IPS-NIHi11 (cell line): ENCODE measurements at places on chromosomes 4 and X.
A peak's percentile ranks its signal among the peaks of the same experiment; 100 is the strongest.

DNA sequence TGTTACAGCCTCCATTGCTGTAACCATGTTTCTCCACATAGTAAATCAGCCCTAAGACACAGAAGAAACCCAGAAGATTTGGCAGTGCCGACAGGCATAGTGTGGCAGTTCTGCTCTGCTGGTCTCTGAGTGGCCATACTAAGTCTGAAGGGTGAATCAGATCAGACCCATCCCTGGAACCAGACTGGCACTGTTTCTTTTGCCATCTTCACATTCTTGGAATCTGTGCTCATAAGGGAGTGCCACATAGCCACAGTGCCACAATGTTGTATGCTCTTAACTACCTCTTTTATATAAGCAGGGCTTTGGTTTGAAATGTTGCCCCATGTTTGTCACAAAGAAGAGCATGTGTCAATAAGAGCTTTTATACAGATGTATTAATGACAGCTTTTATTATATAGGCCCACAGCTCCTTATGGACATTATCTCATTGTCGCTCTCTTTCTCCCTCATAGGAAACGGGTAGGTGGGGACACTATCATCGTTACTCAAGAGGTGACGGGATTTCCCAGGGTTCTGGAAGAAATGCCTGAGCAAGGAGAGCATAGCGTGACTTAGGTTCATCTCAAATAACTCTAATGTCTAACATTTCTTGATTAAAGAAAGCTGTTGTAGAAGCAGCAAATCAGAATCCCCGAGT is 128.2 kb downstream of the CBR4 start:
- no peak for DNase-seq

GRCh38 chrX:145773006-145773405 is 44.6 kb upstream of the SLITRK2 start:
- no peak for DNase-seq

DNA sequence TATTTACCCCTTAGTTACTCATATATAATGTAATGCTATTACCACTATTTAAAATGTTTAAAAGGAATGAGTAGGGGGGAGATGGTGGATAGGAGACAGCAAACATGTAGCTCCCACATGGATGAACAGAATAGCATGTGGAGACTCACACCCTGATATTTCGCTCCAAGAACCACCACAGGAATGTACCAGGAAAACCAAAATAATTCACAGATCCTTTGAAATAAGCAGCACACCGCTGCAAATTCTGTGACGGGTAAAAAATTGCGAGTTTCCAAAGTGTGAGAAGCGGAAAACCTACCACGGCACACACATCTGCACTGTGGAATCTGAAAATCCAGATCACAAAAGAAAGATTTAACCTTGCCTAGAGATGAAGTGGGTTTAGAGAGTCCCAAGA is 428.2 kb downstream of the TLL1 start:
- DNase-seq = no peak

GRCh38 chr4:23070848-23071570 is 378.3 kb downstream of the GBA3 start:
- no peak for DNase-seq

DNA sequence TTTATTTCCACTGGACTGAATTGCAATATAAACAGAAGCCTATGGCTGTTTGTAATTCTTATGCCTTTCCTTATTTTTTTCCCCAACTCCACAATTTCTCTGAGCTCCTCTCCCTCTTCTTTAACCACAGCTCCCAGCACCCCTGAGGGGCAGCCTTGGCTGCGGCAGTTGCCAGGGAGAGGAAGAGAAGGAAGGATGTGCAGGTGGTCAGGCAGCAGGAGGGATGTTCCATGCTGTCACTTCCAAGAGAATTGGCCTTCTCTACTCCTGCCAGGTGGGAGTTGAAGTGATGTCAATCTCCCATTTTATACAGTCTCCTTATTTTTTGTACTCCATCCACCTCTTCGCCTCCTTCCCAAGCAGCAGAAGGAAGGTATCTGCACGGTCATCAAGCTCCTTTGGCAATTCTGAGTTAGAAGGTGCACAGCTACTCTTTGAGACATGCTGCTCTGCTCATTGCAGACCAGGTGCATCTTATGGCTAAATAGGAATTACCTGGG is 343.3 kb upstream of the RPS6KA3 start:
- no peak for DNase-seq

DNA sequence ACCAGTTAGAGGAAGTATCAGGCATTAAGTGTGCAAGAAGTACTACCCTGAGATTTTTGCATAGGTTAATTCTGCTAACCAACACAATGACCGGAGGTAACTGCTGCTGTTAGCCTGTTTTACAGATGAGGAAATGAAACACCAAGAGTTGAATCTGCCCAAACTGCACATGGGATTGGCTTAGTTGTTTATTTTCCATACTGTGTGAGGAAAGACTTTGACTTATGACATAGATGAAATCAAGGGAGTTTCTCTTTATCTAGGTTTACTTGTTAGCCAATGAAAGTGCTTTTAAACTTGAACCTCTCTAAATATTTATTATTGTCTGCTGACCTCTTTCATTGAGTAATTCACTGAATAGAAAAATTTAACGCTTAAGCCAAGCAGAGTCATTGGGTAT is 10.3 kb downstream of the GUCY1B1 start:
- no peak for DNase-seq

GRCh38 chr4:33161202-33161601 is 2441.0 kb downstream of the PCDH7 start:
- DNase-seq = no peak

GRCh38 chr4:83618991-83619645 is 83.2 kb downstream of the GPAT3 start:
- no peak for DNase-seq

DNA sequence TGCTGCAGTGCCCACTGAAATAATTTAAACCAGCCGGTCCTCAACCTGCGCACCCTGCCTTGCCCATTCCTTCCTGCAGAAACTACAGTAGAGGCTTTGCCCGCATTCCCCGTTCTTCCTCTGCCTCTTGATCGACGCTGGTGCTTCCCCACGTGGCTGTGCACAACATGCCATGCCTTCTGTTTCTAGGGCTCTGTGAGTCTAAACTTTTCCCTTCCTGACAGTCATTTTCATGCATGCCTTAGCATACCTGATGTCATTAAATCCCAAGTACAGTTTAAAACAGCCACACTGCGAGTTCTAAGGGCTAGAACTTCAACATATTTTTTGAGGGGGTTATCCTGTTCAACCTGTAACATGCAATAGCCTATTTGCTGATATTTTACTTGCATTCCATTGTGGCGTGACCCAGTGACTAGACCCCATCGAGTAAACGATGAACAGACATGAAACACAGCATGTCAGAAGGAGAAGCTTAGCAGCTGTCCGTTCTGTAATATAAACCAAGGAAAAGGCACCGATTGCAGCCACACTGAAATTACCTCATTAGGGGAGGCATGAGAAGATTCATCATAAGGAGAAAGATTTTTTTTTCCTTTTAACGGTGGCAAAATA is 232.5 kb downstream of the ARHGAP10 start:
- DNase-seq = no peak

GRCh38 chr4:23333946-23334878 is 555.6 kb downstream of the PPARGC1A start:
- peak; percentile 78 for DNase-seq

- DNase-seq = no peak
These were observed 7.2 kb downstream of the PDHA1 start for GRCh38 chrX:19350941-19351384.

DNA sequence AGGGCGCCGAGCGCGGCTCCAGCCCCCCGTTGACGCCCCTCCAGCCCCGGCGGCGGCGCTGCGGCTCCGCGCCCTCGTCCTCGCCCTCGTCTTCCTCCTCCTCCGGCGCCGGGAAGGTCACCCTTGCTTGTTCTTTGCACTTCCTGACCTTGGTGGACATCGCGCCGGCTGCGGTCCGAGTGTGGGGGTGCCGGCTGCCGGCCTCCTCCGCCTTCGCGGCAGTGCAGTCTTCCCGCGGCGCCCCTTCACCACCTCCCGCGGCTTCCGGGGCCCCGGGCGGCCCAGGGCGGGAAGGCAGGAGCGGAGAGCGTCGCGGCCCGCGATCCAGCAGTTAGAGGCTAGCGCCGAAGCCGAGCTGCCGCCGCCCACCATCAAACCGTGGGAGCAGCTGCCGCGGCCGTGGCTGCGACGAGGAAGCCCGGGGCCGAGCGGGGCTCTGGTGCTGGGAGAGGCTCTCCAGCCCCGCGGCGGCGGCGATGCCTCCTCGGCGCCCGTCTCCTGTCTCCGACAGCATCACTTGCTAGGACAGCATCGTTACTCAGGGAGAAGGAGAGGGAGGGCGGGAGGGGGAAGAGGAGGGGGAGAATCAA is at the start of gene TRPC3:
Gene TRPC3, minus strand, starts transcription at position 540 of the 590 bp plus-strand sequence. Its CDS starts 380 bp downstream, at position 160.
- peak; percentile 60 for DNase-seq

- DNase-seq = peak; percentile 23
These were observed 706.4 kb downstream of the SMARCA1 start for GRCh38 chrX:128816919-128817318.

- peak; percentile 37 for DNase-seq
These were observed 616 bp upstream of the KLHL34 start for GRCh38 chrX:21658746-21659145.

DNA sequence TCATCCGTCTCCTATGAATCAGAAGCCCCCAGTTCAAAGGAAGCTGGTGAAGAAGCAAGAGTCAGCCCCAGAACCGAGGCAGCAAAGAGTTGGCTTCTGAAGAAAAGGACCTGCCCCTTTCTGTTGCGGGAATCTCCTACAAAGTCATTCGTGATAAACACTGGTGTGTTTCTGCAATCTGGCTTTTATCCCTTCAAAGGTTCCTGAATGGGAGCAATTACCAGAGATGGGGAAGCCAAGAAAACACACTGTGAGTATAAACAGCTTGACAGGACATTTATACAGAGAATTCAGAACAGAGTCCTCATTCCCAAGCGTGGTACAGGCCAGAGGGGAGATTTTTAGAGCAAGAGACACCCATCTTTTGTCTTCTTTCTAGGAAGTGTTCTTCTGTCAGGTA is 226.8 kb upstream of the LNX1 start:
- DNase-seq = no peak

DNA sequence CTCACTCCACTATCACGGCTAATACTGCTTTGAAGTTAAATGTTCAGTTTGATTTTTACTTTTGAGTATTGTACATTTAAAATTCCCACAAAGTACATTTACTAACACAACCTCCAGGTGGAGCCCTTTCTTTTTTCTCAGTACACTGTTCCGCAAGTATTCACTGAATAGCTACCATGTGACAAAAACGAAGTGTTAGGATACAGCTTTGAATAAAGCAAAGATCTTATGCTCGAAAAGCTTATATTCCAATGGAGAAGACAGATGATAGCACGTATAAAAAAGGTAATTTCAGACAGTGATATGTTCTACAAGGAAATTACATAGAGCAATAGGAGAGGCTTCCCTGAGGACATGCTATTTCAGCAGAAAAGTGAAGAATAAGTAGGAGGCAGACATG is 60.7 kb upstream of the ABCG2 start:
- peak; percentile 52 for DNase-seq
